Esophagus squamous epithelium (tissue), 5 donors: ENCODE measurements at places on chromosomes 11 and 22. TPM values are rescaled to one million over a fixed set of nuclear protein-coding genes. Genes with fewer than 3 reads are reported as not detected.

The OR5J2 gene
- total RNA-seq: not detected

- H3K4me3 ChIP-seq: no peak overlapping the region
- H3K4me1 ChIP-seq: no peaks in the 10 kb centered on the region
- no peaks in the 10 kb centered on the region for H3K36me3 ChIP-seq
- DNase-seq: no peak
Observed at GRCh38 chr22:27238935-27239510, 562.5 kb downstream of the MN1 start.

DNA sequence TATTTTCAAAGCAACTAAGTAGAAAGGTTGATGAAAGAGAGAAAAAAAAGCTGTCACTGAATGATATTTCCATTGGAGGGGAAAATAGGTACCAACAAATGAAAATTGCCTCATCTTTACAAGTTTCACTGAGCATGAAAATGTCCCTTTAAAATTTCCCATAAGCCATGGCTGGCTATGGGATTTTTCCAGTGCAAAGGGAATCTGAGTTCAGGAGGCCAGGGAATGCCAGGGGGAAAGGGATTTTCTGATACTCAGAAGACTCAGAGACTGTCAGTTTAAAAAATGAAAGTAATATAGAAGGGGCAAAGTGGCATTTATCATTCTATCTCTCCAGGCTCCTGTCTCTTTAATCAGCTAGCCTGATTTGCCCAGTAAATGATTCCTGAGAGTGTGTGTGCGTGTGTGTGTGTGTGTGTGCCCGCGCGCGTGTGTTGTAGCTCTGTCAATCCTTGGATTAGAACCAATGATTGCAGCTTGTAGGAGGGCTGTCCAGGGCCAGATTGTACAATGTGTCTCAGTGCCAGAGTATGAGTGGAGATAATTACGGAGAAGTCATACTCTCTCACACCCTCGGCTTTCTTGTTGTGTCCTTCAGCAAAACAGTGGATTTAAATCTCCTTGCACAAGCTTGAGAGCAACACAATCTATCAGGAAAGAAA is at the start of gene NTM:
TSS of gene NTM (plus strand) at position 526 of the 662 bp plus-strand sequence.
- no peak within 1 kb of the TSS for H3K4me3 ChIP-seq
- no peak within 1 kb of the TSS for H3K27ac ChIP-seq
- peaks cover 5% of the 10 kb centered on the region for H3K27me3 ChIP-seq
- H3K36me3 ChIP-seq: no peaks in the 10 kb centered on the region
- H3K4me1 ChIP-seq: no peaks in the 10 kb centered on the region
- DNase-seq: no peak

GRCh38 chr11:73384872-73385689 is 8.9 kb downstream of the RELT start:
- H3K36me3 ChIP-seq: no peaks in the 10 kb centered on the region
- peak overlapping the region; percentile 27 for H3K27ac ChIP-seq
- no peak overlapping the region for H3K4me3 ChIP-seq
- H3K27me3 ChIP-seq: no peaks in the 10 kb centered on the region
- peak; percentile 37 for DNase-seq

DNA sequence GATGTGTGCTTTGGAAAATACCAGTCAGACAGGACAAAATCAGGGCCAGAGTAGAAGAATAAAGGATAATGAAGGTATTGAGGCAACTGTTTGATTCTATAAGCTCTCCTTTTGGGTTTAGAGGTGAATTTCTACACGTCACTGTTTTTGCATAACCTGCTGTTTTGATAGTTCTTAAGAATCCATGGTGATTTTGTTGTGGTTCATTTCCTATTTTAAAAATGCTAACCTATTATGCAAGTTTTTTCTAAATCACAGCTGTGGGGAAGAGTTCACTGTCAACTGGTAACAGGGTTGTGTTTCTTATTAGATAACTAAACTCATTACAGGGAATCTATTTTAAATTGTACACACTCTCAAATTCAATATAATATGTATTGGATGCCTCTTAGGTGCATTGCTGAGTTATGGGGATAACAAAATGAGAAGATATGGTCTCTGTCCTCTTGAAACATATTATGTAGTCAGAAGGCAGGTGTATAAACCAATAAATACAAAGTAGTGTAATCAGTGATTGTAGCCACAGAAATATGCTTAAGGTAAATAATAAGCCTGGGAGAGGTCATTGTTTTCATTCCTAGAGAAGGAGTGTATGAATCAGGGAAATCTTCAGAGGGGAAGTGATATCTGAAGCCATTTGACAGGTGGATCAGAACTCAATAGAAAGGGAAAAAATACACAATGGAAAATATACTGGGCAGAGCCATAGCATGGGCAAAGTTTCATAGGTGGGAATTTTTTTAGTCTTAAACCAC is 192.5 kb downstream of the FAT3 start:
- no peaks in the 10 kb centered on the region for H3K4me1 ChIP-seq
- H3K36me3 ChIP-seq: no peaks in the 10 kb centered on the region
- H3K27ac ChIP-seq: no peak overlapping the region
